Endodermal cell (in vitro differentiated cells): ENCODE measurements at places on chromosomes 2 and 18. TPM values are rescaled to one million over a fixed set of nuclear protein-coding genes. Genes with fewer than 3 reads are reported as not detected.
A peak's percentile ranks its signal among the peaks of the same experiment; 100 is the strongest.

DNA sequence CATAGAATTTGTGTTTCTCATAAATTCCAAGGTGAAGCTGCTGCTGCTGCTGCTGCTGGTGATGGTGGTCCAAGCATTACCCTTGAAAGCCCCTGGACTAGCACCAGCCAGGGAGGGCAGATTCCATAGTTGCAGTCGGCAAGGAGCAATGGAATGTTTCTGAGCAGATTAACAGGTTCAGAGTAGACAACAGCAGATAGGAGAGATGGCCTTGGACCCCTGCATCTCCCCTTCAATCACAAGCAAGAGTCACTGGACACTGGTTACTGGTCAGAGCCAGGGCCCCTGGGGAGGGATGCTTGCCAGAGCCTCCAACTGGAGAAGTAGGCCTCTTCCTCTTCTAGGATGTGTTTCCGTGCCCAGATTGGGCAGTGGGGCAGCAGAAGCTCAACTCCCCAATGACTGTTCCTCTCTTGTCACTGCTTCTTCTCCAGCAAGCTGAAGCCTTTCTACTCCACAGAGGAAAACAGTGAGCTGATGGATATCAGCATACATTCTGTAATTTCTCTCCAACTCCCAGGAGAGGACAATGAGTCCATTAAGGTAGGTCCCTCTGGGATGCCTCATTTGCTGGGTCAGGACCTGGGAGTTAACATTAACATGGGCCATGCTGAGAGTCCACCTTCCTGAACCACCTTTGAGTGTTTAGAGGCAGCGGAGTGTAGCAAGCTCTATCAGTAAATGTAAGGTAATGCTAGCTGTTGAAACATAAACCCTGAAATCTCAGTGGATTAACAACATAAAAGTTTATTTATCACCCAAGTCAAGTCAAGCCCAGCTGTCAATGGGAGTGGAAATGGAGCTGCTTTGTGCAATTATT is 35.3 kb downstream of the MROH2A start:
- H3K4me1 ChIP-seq = no peaks in the 10 kb centered on the region
- no peaks in the 10 kb centered on the region for H3K36me3 ChIP-seq
- DNase-seq = peak; percentile 13
- no peaks in the 10 kb centered on the region for H3K27me3 ChIP-seq
- no peak overlapping the region for H3K4me3 ChIP-seq

GRCh38 chr2:215967590-215968378 is 45.6 kb downstream of the MREG start:
- no peaks in the 10 kb centered on the region for H3K36me3 ChIP-seq
- no peak overlapping the region for H3K4me3 ChIP-seq
- H3K27me3 ChIP-seq = no peaks in the 10 kb centered on the region
- H3K4me1 ChIP-seq = no peaks in the 10 kb centered on the region
- no peak for DNase-seq

DNA sequence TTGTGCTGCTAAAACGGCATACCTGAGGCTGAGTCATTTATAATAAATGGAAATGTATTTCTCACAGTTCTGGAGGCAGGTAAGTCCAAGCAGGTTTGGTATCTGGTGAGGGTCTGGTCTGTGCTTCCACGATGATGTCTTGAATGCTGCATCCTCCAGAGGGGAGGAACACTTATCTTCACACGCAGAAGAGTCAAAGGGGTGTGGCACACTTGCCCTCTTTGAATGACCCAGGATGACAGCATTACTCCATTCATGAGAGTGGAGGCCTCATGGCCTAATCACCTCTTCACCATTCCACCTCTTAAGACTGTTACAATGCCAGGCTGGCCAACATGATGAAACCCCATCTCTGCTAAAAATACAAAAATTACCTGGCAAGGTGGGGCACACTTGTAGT is 61.0 kb downstream of the NCAPH start:
- H3K4me1 ChIP-seq = no peaks in the 10 kb centered on the region
- H3K27me3 ChIP-seq = no peaks in the 10 kb centered on the region
- no peaks in the 10 kb centered on the region for H3K36me3 ChIP-seq
- no peak overlapping the region for H3K27ac ChIP-seq

- no peak overlapping the region for H3K4me3 ChIP-seq
- no peaks in the 10 kb centered on the region for H3K4me1 ChIP-seq
- no peak for DNase-seq
- no peaks in the 10 kb centered on the region for H3K27me3 ChIP-seq
- H3K27ac ChIP-seq = peak overlapping the region; percentile 33
Observed at GRCh38 chr2:77008853-77009252, 513.3 kb downstream of the LRRTM4 start.

Gene DSG3
- not detected in 2 replicates for total RNA-seq

Gene FASTKD2
- 18.8 to 33.2 TPM (median 31.3 TPM) in 3 replicates for total RNA-seq

Gene FANCL
- total RNA-seq = 64.0 and 64.5 TPM in 2 replicates

GRCh38 chr2:190404487-190404886 is 3.7 kb upstream of the MFSD6 start:
- no peaks in the 10 kb centered on the region for H3K4me1 ChIP-seq
- peaks cover 23% of the 10 kb centered on the region for H3K27me3 ChIP-seq

Gene COLEC12
- 88.8 to 130 TPM (median 123 TPM) in 3 replicates for total RNA-seq

- no peak for DNase-seq
- H3K27ac ChIP-seq = no peak overlapping the region
- H3K4me1 ChIP-seq = no peaks in the 10 kb centered on the region
- H3K36me3 ChIP-seq = peaks cover 60% of the 10 kb centered on the region
- H3K27me3 ChIP-seq = no peaks in the 10 kb centered on the region
Observed at GRCh38 chr2:172586245-172586891, 30.5 kb downstream of the PDK1 start.

Gene SCYGR4
- not detected in 3 replicates for total RNA-seq

Gene REEP1
- total RNA-seq = 1.7 and 2.9 TPM in 2 replicates

Gene HOXD8
- total RNA-seq = not detected in 2 replicates

- H3K4me3 ChIP-seq = no peak overlapping the region
- no peaks in the 10 kb centered on the region for H3K27me3 ChIP-seq
- H3K36me3 ChIP-seq = no peaks in the 10 kb centered on the region
Observed at GRCh38 chr2:210540900-210541289, 15.5 kb upstream of the CPS1 start.

Gene DTNA
- total RNA-seq = 48.5 to 167 TPM (median 51.6 TPM) in 3 replicates

DNA sequence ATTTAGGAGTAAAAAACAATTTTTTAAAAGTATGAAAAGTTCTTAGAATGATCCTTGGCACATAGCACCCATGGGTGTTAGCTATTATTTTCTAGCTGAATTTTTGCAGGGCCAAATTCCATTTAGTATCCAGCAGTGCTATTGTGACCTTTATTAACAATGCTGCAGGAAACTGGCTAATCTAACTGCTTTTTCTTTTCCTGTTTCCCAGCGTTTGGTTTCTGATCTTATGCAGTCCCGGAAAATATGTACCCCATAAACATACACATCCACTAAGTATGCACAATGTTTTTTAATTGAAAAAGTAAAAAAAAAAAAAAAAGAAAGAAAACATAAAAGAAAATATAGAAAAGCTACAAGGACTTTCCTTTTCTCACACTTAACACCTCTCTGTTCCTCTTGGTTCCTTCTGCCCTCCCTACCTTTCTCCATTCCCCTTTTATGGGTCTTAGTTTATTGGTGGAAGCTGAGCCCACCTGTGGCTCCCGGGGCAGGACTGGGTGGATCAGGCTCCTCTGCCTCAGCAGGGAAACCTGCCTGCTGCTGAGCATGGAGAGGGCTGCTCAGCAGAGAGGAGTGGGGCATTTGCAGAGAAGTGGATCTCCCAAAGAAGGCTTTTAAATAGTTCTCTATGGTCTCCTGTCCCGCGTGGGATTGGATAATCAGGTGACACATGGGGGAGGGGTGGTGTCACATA is 9.3 kb upstream of the SLC16A14 start:
- H3K4me3 ChIP-seq = no peak overlapping the region
- no peak overlapping the region for H3K27ac ChIP-seq
- H3K27me3 ChIP-seq = no peaks in the 10 kb centered on the region
- DNase-seq = peak; percentile 72
- H3K36me3 ChIP-seq = no peaks in the 10 kb centered on the region

Gene OXER1
- total RNA-seq = 2.6 and 3.5 TPM in 2 replicates

Gene IL36G
- not detected in 2 replicates for total RNA-seq

GRCh38 chr18:78689606-78690005 is 290.0 kb upstream of the SALL3 start:
- H3K4me3 ChIP-seq = no peak overlapping the region
- no peak for DNase-seq
- H3K4me1 ChIP-seq = no peaks in the 10 kb centered on the region
- no peaks in the 10 kb centered on the region for H3K36me3 ChIP-seq
- no peaks in the 10 kb centered on the region for H3K27me3 ChIP-seq

Gene D2HGDH
- 31.8 to 38.0 TPM (median 34.8 TPM) in 3 replicates for total RNA-seq

GRCh38 chr2:58407487-58407886 is 166.4 kb upstream of the FANCL start:
- H3K36me3 ChIP-seq = no peaks in the 10 kb centered on the region
- no peak overlapping the region for H3K27ac ChIP-seq
- no peak for DNase-seq
- H3K4me1 ChIP-seq = no peaks in the 10 kb centered on the region
- H3K27me3 ChIP-seq = peaks cover 59% of the 10 kb centered on the region

DNA sequence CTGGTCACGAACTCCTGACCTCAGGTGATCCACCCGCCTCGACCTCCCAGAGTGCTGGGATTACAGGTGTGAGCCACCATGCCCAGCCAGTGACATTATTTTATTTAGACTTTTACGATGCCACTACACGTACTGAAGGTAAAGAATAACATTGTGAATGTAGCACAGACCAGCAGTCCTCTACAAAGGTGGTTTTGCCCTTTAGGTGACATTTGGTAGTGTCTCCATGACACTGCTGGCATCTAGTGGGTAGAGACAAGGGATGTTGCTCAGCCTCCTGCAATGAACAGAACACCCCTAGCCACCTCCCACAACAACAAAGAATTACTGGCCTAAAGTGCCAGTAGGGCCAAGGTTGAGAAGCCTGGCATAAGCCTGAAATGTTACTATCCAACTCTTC is 69.5 kb downstream of the MYOM1 start:
- H3K4me3 ChIP-seq = no peak overlapping the region
- no peaks in the 10 kb centered on the region for H3K36me3 ChIP-seq
- no peak overlapping the region for H3K27ac ChIP-seq
- no peak for DNase-seq

DNA sequence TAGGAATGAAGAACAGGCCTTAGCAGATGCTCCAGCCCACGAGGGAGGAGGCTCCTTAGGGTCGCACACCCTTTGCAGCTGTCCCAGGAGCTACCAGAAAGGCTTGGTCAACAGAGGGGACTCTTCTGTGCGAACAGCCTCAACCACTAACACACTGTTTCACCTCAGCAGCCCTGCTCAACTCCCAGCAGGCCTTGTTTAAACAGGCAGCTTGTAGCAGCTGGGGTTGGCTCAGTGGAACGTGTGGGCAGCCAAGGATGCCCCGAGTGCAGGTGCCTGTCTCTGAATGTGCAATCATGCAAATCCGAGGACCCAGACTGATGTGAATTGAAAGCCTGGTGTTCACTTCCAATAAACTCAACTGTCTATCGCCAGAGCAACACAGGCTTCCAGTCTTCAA is 88.7 kb upstream of the CXCR4 start:
- no peak for DNase-seq
- H3K4me1 ChIP-seq = peaks cover 2% of the 10 kb centered on the region
- H3K4me3 ChIP-seq = no peak overlapping the region
- no peaks in the 10 kb centered on the region for H3K36me3 ChIP-seq
- no peaks in the 10 kb centered on the region for H3K27me3 ChIP-seq

Gene CDH19
- not detected in 2 replicates for total RNA-seq

DNA sequence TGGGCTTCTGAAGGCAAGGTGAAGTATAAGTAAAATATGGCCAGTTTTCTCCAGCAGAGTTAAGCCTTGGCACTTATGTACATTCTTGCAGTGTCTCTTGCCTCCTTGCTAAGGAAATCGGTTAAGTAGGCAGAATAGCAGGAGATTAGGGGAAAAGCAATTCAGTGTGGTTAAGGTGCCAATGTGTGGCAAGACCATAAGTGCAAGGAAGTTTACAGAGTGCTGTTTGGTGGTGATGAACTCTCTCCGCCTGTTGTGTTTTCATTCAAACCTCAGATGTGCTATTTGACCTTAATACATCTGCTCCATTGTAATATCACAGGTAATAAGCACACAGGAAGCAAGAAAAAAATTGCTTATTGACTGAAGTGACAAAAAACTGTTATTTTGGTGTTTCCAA is 156.1 kb downstream of the MGAT5 start:
- H3K36me3 ChIP-seq = no peaks in the 10 kb centered on the region
- no peak for DNase-seq

DNA sequence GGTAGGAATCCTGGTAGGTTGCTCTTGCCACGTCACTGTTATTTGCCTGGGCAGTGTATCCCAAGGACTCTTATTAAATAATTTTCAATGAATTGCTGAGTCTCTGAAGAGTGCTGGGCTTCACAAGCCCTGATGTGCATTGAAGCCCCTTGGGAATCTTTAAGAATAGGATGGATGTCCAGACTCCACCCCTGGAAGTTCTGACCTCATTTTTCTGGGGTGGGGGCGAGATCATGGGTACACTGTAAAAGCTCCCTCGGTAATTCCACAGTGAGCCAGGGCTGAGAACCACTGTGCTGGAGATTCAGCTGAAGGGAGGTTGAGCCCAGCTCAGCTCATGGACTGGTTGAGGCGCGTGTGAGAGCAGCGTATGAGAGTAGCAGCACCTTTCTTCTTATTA is 140.2 kb downstream of the PIEZO2 start:
- H3K27ac ChIP-seq = no peak overlapping the region
- no peaks in the 10 kb centered on the region for H3K27me3 ChIP-seq
- no peak overlapping the region for H3K4me3 ChIP-seq
- no peak for DNase-seq
- no peaks in the 10 kb centered on the region for H3K36me3 ChIP-seq

DNA sequence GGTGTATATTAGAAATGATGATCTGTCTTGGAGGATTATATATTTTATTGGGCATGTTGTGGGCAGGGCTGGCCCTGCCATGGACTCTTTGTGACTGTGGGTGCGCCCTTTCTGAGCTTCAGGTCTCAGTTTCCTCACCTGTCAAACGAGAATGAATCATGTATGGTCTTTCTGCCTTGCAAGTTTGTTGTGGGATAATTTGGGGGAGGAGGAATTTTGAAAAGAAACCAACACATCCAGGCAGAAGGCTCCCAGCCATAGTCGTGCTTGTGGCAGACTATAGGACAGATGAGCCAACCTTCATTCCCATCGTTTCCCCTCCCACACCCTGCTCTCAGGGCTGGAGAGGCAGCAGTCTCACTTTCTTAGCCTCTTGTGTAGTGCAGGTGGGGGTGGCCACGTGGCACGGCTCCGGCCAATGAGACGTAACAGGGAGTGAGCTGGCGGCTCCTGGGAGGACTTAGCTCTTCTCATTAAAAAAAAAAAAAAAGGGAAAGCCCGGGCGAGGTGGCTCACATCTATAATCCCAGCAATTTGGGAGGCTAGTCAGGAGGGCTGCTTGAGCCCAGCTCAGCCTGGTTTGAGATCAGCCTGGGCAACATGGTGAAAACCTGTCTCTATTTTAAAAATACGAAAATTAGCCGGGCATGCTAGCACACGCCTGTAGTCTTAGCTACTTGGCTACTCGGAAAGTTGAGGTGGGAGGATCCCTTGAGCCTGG is 63.1 kb downstream of the RHOB start:
- DNase-seq = peak; percentile 93
- H3K27me3 ChIP-seq = no peaks in the 10 kb centered on the region
- no peaks in the 10 kb centered on the region for H3K36me3 ChIP-seq
- no peak overlapping the region for H3K27ac ChIP-seq
- H3K4me1 ChIP-seq = peaks cover 4% of the 10 kb centered on the region

GRCh38 chr2:11357428-11357972 is 13.1 kb upstream of the ROCK2 start:
- H3K4me3 ChIP-seq = no peak overlapping the region
- H3K4me1 ChIP-seq = no peaks in the 10 kb centered on the region
- no peak for DNase-seq
- H3K27ac ChIP-seq = no peak overlapping the region
- no peaks in the 10 kb centered on the region for H3K27me3 ChIP-seq
- no peaks in the 10 kb centered on the region for H3K36me3 ChIP-seq

- no peaks in the 10 kb centered on the region for H3K36me3 ChIP-seq
- no peaks in the 10 kb centered on the region for H3K4me1 ChIP-seq
- no peak for DNase-seq
- no peak overlapping the region for H3K4me3 ChIP-seq
Observed at GRCh38 chr18:8435376-8435775, 173.9 kb upstream of the RAB12 start.
